ENCODE measurements at places on chromosomes 11 and 22. TPM values are rescaled to one million over a fixed set of nuclear protein-coding genes. Genes with fewer than 3 reads are reported as not detected.

DNA sequence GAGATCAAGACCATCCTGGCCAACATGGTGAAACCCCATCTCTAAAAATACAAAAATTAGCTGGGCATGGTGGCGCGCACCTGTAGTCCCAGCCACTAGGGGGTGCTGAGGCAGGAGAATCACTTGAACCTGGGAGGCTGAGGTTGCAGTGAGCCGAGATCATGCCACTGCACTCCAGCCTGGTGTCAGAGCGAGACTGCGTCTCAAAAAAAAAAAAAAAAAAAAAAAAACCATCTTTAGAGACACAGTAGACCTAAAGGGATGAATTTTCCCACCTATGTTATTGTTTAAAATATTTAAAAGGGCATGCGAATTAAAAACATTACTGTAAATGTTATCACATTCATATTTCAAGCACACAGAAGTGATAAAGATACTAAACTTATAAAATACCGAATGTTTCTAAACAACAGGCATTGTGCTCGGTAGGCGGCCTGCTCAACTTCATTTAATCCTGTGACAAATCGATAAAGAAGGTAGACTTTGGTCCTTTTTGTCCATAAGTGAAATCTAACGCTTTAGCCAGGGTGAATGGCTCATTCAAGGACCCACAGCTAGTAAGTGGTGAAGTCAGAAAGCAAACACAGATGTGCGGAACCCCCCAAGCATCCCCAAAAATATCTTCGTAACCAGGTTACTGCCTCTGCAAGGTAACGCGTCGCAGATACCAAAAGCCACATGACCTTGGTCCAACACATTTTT lies 16.1 kb downstream of the NCAPD3 start:
- H3K4me1 ChIP-seq, result no peaks in the 10 kb centered on the region
- DNase-seq, result peak; percentile 51
- no peaks in the 10 kb centered on the region for H3K27me3 ChIP-seq
- H3K36me3 ChIP-seq, result peaks cover 20% of the 10 kb centered on the region
- H3K27ac ChIP-seq, result no peak overlapping the region
- H3K4me3 ChIP-seq, result no peak overlapping the region

DNA sequence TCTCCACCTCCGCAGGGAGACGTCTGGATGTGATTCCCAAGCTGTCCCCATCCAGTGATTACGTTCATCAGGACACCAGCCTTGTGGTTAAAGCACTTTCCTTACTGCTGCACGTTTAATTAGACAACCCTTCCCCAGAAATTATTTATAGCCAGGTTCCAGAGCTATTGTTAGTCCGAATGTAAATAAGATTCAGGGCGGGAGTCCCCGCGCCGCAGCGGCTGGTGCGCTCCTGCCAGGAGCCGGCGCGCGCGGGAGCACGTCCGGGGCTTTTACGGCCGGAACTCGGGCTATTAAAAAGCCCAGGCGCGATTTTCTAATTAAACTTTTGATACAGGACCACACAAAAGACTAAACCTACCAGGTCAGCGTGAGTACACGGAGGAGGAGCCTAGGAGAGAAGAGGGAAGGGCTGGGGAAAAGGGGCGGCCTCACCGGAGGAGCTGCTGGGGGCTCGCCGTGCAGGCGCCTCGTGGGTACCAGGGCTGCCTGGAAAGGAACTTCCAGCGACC lies 538.3 kb downstream of the OPCML start:
- H3K36me3 ChIP-seq, result no peaks in the 10 kb centered on the region
- H3K4me3 ChIP-seq, result 0 out of 2 replicates have a peak overlapping the region, but pooled peaks have one; percentile 28
- peak; percentile 18 for DNase-seq

NOX4 gene
- 1.4 TPM for polyA plus RNA-seq

HBG1 gene
- not detected for polyA plus RNA-seq

DNA sequence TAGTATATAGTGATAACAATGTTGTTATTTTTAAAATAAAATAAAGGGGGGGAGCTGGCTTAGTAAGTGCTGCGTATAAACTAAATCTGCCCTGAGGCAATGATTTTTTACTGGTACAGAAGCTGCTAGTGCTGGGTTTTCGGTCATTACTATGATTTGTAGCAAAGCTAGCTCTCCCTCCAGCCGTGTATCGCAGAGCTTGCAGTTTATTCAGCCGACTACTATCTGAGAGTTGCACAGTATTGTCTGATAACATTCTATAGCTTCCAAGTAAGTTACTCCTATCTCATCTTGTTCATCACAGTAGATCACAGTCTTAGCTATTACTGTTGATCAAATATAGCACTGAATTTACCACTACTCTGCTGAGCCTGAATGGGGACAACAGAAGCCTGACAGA lies 805.5 kb upstream of the ARHGAP42 start:
- no peak overlapping the region for H3K4me3 ChIP-seq
- no peaks in the 10 kb centered on the region for H3K36me3 ChIP-seq
- no peak overlapping the region for H3K27ac ChIP-seq
- no peaks in the 10 kb centered on the region for H3K27me3 ChIP-seq

- no peaks in the 10 kb centered on the region for H3K27me3 ChIP-seq
- no peaks in the 10 kb centered on the region for H3K36me3 ChIP-seq
- H3K4me3 ChIP-seq, result peak overlapping the region; percentile 60
- DNase-seq, result peak; percentile 97
- peak overlapping the region; percentile 96 for H3K27ac ChIP-seq
These were observed 20.3 kb upstream of the WNT7B start for GRCh38 chr22:45997077-45997776.

DNA sequence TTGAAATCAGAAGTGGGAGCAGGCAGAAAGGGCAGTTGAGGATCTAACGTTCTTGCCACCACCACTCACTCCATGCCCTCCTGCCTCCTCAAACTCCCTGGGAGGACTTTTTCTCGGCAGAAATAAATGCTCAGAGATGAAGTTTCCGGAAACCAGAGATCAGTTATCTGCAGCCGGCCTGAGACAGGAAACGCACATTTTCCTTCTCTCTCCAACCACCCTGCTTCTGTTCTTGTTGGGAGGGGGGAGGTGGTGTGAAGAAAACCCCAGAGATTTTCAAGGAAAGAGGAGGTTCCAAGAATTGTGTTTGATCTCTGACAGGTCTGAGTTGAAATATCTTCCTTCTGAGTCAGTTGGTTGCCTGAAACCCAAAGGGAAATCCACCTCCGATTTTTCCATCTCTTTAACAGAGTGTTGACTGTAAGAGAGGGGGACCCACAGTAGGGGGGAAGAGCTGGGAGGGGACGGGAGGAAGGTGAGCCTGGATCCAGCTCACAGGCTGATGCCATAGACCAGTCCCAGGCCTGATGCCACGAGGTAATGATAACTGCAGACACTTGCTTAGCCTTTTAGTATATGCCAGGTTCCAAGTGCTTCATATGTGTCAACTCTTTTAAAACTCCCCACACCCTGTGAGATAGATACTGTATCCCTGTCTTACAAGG lies 100.8 kb downstream of the TRAF6 start:
- peaks cover 7% of the 10 kb centered on the region for H3K36me3 ChIP-seq
- DNase-seq, result no peak
- H3K4me1 ChIP-seq, result 0 out of 2 replicates have a peak, but pooled peaks cover 5% of the 10 kb centered on the region

- no peak overlapping the region for H3K27ac ChIP-seq
- H3K36me3 ChIP-seq, result no peaks in the 10 kb centered on the region
- H3K27me3 ChIP-seq, result no peaks in the 10 kb centered on the region
- DNase-seq, result no peak
- no peaks in the 10 kb centered on the region for H3K4me1 ChIP-seq
- no peak overlapping the region for H3K4me3 ChIP-seq
These were observed 90.5 kb downstream of the MN1 start for GRCh38 chr22:27711012-27711411.

MMP12 gene
- polyA plus RNA-seq, result 0.19 TPM

- no peak for DNase-seq
- H3K4me1 ChIP-seq, result no peaks in the 10 kb centered on the region
- no peak overlapping the region for H3K27ac ChIP-seq
- H3K4me3 ChIP-seq, result no peak overlapping the region
These were observed 24.3 kb upstream of the PKNOX2 start for GRCh38 chr11:125140233-125140632.

DNA sequence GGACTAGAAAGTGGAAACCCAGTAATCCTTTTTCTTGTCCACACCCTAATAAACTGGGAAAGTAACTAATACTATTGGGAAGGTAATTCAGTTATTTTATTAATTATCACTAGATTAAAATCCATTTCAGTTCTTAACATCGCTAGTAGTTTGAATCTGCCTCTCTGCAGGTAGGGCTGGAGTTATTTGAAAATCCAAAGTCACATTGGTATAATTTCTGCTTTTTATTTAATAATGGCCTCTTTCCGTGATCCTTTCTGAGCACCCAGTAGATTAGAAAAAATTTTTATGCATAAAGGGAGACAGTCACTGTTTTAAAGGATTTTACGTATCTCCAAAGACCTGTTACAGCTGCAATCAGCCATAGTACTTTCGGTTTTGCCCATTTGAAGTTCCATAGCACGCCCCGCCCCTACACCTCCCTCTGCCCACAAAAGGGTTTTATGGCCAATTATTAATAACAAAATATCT lies 605 bp upstream of the COPB1 start:
- H3K27ac ChIP-seq, result peak overlapping the region; percentile 82
- peak; percentile 82 for DNase-seq
- H3K4me3 ChIP-seq, result peak overlapping the region; percentile 89
- no peaks in the 10 kb centered on the region for H3K27me3 ChIP-seq

SOX6 gene
- polyA plus RNA-seq, result 0.37 TPM

DNA sequence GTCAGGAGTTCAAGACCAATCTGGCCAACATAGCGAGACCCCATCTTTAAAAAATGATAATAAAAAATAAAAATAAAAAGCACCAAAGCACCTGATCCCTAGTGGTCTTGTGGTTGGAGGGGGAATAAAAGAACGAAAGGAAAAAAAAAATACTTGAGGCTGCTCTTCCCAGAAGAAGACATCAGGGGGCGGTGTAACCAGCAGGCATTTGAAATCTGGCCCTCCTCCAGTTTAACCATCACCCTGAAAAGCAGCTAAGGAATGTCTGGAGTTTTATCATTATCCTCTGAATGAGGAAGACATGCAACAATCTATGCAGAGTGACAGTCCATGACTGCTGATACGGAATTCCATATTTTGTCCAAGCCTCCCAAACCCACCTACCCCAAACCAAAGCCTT lies 5.6 kb upstream of the KCTD17 start:
- DNase-seq, result peak; percentile 81
- peaks cover 8% of the 10 kb centered on the region for H3K4me1 ChIP-seq
- no peaks in the 10 kb centered on the region for H3K27me3 ChIP-seq
- no peak overlapping the region for H3K4me3 ChIP-seq

DNA sequence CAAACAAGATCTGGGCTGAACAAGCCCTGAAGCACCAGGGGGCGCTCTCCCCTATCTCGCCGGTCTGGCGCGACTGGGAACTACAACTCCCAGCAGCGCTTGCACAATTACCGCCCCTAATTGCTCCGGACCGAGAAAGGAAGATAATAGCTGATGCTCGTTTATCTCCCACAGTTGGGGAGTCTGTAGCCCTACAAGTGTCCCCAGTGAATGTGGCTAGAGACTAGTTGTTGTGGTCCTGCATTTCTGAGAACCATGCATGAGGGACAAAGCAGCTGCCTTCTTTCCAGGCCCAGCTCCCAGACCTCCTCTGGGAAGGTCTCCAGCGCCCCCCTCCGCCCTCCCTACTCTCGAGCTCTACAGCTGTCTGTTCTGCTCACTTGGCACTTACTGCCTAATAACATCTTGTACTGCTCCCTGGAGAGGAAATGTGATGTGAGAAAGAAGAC lies 34.4 kb downstream of the NRXN2 start:
- H3K27me3 ChIP-seq, result peaks cover 29% of the 10 kb centered on the region
- H3K27ac ChIP-seq, result no peak overlapping the region
- peak; percentile 89 for DNase-seq
- no peaks in the 10 kb centered on the region for H3K36me3 ChIP-seq
- H3K4me3 ChIP-seq, result peak overlapping the region; percentile 67
- H3K4me1 ChIP-seq, result no peaks in the 10 kb centered on the region

- H3K4me1 ChIP-seq, result peaks cover 22% of the 10 kb centered on the region
- no peaks in the 10 kb centered on the region for H3K27me3 ChIP-seq
- no peak overlapping the region for H3K27ac ChIP-seq
- DNase-seq, result no peak
- H3K36me3 ChIP-seq, result no peaks in the 10 kb centered on the region
- H3K4me3 ChIP-seq, result no peak overlapping the region
These were observed 1.7 kb downstream of the ETS1 start for GRCh38 chr11:128585498-128586238.

LSP1 gene
- 0.36 TPM for polyA plus RNA-seq

GRCh38 chr22:22741843-22742242 lies 97.4 kb downstream of the GGTLC2 start:
- no peak overlapping the region for H3K27ac ChIP-seq
- H3K27me3 ChIP-seq, result peaks cover 49% of the 10 kb centered on the region
- no peaks in the 10 kb centered on the region for H3K36me3 ChIP-seq
- H3K4me3 ChIP-seq, result no peak overlapping the region
- no peak for DNase-seq
- no peaks in the 10 kb centered on the region for H3K4me1 ChIP-seq

DNA sequence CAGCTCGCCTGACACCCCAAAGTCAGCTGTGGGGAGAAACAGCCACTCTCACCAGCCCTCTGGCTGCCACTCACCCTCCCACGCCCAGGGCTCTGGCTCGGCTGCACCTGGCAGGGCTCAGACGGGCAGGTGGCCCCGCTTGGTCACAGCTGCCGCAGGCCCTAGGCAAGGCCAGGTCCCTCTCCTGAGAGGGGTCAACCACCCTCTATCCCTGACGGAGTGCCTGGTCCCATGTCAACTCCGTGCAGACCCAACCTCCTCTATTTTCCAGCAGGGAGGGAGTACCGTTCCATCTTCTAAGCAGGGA lies 1.9 kb downstream of the MAP4K2 start:
- H3K4me3 ChIP-seq, result no peak overlapping the region
- H3K27ac ChIP-seq, result no peak overlapping the region
- peaks cover 8% of the 10 kb centered on the region for H3K4me1 ChIP-seq
- no peak for DNase-seq

DNA sequence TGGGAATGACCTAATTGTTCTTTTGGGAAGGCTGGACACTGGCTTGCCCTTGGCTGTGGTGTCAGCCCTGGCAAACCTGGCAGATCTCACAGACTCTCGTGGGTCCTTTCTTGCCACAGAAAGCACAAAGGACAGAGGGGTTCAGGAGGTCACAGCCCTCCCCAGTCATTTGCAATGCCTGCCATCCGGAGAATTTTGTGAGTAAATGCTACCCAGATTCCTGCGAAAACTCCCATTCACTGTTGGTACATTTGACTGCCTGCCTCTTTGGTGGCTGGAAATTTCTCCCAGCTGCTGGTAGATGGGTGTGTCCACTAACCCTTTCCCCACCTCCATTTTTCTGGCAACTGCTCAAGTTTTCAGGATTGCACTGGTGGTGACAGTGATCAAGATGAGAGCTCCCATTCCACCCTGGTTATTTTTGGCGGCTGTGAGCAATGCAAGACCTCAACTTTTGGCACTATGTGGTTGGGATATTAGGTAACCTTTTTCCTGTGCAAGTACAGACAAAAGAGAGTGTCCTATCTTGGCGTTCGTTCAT lies 155.7 kb downstream of the NAV2 start:
- H3K4me3 ChIP-seq, result peak overlapping the region; percentile 43
- H3K27me3 ChIP-seq, result no peaks in the 10 kb centered on the region
- no peaks in the 10 kb centered on the region for H3K36me3 ChIP-seq
- H3K4me1 ChIP-seq, result peaks cover 19% of the 10 kb centered on the region
- DNase-seq, result peak; percentile 93
- H3K27ac ChIP-seq, result peak overlapping the region; percentile 69

ANKK1 gene
- not detected for polyA plus RNA-seq

PRR33 gene
- polyA plus RNA-seq, result not detected
